NCI-H2029 (cell line): ENCODE measurements at places on chromosomes 16 and 17.

- DNase-seq: no peak
Observed at GRCh38 chr16:55621771-55622170, 34.0 kb upstream of the SLC6A2 start.

DNA sequence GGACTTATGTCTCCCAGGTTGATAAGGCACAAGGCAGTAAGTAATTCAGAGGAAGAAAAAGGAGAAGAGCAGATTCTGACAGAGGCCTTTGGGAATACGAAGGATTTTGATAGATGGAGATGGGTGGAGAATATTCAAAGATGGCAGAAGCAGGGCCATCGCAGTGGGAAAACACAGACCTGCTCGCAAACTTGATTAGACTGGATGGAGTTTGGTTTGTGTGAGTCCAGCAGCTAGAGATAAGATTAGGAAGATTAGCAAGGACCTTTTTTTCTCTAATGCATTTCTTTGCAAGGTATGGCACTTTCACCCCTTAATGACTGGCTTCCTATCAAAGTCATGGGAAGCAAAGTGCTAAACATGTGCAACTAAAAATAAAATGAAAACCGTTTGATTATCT lies 196.7 kb downstream of the FTO start:
- no peak for DNase-seq

DNA sequence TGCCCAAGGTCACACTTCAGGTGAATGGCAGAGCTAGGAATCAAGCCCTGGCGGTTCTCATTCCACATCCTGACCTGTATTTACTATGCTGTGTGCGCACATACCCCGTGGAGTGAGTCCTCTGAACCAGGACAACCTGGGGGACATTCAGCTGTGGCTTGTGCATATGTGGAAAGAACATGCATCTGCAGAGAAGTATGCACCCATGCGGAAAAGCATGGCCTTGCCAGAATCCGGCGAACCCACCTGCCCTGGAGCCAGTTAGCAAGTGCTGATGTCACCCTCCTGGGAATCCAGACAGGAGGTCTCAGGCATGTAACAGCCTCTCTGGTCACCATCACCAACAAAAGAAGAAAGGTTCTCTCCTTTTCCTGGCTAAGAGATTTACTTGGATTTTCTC lies 1.9 kb downstream of the RASL10B start:
- DNase-seq: no peak

GRCh38 chr16:66948837-66949225 lies 12.2 kb upstream of the CES3 start:
- no peak for DNase-seq

GRCh38 chr16:2035431-2036199 lies 8.9 kb downstream of the NHERF2 start:
- DNase-seq: peak; percentile 46
